ENCODE measurements at places on chromosomes 12 and 14. TPM values are rescaled to one million over a fixed set of nuclear protein-coding genes. Genes with fewer than 3 reads are reported as not detected.

GRCh38 chr12:105812366-105812765 is 326.4 kb downstream of the NUAK1 start:
- no peak for DNase-seq

DNA sequence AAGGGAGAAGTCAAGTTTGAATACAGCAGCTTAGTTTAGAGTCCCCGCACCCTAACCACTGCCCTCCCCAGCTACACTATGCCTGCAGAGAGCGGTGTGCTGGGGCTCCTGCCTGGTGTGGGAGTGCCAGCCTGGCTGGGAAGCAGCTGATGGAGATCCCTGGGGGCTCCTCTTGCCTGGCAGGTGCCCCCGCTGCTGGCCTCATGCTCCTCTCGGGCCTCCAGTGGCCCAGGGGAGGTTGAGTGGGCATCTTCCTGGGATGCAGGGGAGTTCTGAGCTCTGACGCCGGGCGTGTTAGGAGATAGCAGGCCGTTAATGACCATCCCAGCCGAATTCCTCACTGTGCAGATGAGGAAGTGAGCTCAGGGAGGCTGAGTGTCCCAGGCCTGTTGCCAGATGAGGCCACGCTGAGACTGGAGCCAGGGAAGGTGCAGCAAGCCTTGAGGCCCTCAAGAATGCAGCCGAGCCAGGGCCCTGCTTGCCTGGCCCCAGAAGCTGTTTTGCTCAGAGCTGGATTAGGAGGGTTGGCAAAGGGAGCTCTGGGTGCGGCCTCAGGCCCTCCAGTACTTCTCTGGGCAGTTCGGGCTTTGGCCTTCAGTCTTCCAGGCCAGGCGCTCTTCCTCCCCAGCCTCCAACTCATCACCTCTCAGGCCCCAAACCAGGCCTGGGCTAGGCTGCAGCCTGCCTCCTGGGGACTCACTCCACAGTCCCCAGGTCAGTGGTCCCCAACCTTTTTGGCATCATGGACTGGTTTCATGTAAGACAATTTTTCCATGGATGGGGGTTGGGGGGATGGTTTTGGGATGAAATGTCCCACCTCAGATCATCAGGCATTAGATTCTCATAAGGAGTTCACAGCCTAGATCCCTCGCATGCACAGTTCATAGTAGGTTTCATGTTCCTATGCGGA is 6.6 kb upstream of the CYP46A1 start:
- no peak for DNase-seq

- no peak for DNase-seq
These were observed 5.5 kb downstream of the LUM start for GRCh38 chr12:91105807-91106206.

- DNase-seq = no peak
These were observed 9.3 kb upstream of the TAS2R46 start for GRCh38 chr12:11071414-11071813.

- DNase-seq = no peak
These were observed 17.8 kb downstream of the SLC8B1 start for GRCh38 chr12:113317122-113317521.

DNA sequence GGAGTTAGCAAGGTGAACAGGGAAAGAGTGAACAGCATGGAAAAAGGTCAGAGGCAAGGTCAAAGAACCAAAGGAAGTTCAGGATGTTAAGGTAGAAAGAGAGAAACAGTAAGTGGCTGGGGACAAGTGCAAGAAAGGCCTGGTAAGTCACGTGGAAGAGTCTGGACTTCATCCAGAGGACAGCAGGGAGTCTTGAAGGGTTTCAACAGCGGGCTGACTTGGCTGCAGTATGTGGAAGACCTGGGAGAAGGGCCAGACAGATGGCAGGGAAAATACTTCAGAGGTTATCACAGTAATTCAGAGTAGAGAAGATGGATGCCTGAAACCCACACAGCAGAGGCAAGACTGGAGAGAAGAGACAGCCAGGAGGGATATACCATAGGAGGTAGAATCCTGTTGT is 34.0 kb downstream of the CIT start:
- no peak for DNase-seq

DNA sequence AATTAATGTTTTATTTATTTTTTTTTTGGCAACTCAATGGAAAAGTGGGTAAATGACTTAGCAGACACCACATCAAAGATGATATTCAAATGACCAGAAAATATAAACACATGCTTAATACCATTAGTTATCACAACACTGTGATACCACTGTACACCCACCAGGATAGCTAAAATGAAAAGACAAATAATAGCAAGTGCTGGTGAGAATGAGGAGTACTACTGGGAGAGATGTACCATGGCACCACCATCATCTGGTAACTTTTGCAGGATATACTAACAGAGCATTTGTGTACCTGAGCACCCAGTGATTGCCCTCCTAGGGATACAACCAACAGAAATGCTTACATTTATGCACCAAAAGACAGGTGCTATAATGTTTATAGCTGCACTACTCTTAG is 21.9 kb downstream of the TRIM9 start:
- DNase-seq = no peak

DNA sequence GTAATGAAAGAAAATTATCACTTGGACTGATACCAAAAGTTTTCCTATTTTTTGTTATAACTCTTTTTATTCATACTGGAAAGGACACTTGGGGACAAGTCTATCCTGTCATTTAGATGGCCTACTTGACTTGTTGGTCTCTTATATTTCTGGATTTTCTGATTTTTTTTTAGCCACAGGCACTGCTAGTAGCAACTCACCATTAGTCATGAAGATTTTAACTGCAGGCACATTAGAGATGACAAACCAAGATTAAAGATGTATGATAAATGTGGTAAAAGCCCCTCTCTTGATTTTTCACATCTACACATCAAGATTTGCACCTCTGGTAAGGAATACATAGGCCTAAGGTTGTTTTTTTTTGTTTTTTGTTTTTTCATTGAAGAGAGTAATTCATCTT is 217.0 kb downstream of the SLC25A21 start:
- DNase-seq = no peak

GSG1 gene
- total RNA-seq = not detected

GARIN6 gene
- total RNA-seq = not detected

SRRM4 gene
- total RNA-seq = not detected

Measured in Panc1 (cell line).